ENCODE measurements at places on chromosomes 2 and 18. TPM values are rescaled to one million over a fixed set of nuclear protein-coding genes. Genes with fewer than 3 reads are reported as not detected.

TFCP2L1 gene
- 4.6 TPM for total RNA-seq

DNA sequence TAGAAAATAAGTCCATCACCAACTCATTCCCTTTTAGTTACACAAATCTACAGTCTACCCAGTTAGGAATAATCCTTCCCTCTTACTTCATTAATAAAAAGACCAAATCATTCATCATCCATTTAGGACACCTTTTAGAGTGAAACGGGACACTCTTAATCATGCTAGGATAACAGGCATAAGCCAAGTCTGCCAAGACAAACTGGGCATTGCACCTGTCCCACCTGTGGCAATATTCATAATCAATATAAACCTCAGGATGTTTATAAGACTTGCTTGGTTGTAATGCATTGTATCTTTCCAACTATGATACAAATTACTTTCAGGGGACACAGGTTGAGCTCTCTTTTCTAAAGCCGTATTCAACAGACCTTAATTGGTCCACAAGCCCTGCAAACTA is 82.7 kb upstream of the SH3BP4 start:
- no peak overlapping the region for H3K27ac ChIP-seq
- no peaks in the 10 kb centered on the region for H3K27me3 ChIP-seq
- no peaks in the 10 kb centered on the region for H3K4me1 ChIP-seq
- no peak for DNase-seq
- no peaks in the 10 kb centered on the region for H3K36me3 ChIP-seq
- H3K4me3 ChIP-seq, result no peak overlapping the region

GRCh38 chr18:79937103-79937860 is 14.2 kb downstream of the SLC66A2 start:
- no peaks in the 10 kb centered on the region for H3K27me3 ChIP-seq
- no peak overlapping the region for H3K4me3 ChIP-seq
- no peaks in the 10 kb centered on the region for H3K4me1 ChIP-seq
- DNase-seq, result no peak
- no peak overlapping the region for H3K27ac ChIP-seq

- DNase-seq, result no peak
- no peaks in the 10 kb centered on the region for H3K27me3 ChIP-seq
- H3K27ac ChIP-seq, result no peak overlapping the region
- peaks cover 8% of the 10 kb centered on the region for H3K4me1 ChIP-seq
Observed at GRCh38 chr2:215636816-215637215, 200.9 kb upstream of the FN1 start.

Measured in PC-9 (cell line).